Gastroesophageal sphincter (tissue), 4 donors: ENCODE measurements at places on chromosomes 1 and 21.

DNA sequence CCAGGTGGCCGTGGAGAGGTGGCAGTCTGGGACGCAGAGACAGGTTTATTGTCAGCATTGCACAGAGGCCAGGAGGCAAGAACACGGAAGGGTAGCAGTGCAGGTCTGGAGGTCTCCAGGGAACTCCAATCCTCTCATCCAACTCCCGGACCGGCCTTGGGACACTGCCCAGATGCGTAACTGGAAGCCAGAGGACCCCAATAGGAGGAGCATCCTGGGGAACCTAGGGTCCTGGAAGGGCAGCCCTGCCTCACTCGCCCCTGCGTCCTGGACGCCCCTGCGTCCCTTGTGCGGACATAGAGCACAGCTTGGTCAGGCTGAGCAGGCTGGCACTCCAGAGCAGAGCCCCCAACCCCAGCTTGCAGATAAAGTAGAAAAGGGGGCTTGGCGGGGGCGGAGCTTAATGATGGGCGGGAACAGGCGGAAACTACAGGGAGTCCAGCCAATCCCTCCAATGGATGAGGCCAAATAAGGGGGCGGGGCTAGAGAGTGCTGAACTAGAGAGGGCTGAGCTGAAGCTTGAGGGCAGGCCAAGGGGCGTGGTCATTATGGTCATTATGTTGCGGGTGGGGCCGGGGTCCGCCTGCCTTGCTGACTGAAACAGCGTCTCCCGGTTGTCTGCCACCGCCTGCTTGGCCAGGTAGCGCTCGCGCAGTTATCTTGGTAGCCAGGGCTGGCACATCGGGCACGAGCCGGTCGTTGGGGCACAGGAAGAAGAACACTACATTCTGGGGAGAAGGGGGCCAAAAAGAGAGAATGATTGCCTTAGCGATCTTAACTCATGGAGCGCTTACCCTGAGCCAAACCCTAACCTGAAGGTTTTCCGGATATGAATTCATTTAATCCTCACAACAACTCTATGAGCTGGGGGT is 3.7 kb upstream of the ARHGEF19 start:
- ATAC-seq = peak; percentile 34

DNA sequence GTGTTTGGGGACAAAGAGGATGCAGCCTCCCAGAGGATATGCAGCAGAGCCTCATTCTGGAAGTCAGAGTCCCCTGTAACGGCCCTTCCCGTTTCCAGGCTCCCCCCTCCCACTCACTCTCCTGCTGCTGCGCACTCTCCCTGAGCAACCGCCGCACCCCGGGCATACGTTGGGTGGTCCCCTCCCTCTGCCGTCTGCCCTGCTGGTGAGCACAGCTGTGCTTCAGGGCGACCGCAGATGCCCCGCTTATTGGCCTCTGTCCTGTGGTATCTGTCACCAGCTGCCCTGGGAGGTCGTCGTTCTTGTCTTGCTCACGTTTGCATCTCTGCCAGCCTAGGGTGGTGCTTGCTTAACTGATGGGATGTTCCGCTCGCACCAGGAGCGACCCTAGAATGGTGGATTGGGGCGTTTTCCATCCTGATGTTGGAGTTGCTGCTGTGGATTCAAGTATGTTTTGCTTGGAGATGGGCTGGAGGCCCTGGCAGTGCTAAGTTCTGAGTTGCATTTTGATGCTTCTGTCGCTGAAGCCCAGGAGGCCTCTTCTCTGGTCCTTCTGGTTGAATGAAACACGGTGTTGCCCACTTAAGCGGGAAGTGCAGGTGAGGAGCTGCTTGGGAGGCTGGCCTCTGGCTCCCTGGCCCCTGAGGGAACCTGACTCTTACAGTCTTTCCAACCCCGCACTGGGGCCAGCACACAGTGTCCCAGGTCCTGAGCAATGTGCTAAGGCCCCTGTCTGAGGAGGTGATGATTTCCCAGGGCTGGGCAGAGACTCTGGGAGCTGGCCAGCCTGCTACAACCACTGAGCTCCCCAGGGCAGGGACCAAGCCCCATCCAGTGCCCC is 3.2 kb downstream of the TMEM201 start:
- no peak for ATAC-seq

DNA sequence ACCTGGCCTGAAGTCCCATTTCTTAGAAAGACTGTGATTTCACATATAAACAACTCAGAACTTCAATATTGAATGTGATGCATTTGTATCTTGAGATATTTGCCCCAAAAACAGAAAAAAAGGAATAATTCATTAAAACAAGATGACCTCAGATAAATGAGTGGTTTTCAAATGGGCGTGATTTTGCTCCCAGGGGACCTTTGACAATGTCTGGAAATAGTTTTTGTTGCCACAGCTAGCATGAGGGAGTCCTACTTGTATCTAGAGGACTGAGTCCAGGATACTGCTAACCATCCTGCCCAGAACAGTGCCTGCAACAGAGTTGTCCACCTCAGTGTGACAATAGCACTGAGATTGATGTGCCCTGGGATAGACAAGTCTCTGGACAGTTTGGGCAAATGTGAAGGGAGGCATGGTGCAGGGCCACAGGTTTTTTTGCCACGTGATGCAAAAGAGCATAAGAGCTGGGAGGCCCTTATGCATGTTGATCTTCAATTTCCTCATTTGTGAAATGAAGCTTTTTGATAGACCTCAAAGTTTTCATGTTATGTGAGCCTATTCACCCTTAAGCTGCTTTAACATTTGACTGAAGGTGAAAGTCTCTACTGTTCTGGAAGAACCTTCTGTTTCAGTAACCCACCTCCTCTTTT is 46.2 kb downstream of the MAP3K7CL start:
- no peak for ATAC-seq

DNA sequence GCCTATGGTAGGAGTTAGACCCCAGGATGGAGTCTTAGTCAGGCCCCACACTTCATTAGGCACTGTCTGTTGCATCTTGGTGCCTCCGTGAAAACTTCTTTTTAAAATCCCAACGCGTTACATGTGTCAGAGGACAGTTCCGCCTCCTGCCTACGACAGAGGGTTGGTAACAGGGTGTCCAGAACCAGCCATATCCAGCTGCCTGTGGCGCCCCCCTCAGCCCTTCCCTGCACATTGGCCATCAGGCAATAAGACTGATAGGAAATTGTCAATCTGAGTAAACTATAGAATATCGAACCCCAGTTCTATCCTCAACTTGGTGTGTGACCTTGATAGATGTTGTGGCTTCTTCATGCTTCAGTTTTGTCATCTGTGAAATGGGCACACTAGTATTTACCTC is 108.6 kb upstream of the CSF3R start:
- no peak for ATAC-seq

DNA sequence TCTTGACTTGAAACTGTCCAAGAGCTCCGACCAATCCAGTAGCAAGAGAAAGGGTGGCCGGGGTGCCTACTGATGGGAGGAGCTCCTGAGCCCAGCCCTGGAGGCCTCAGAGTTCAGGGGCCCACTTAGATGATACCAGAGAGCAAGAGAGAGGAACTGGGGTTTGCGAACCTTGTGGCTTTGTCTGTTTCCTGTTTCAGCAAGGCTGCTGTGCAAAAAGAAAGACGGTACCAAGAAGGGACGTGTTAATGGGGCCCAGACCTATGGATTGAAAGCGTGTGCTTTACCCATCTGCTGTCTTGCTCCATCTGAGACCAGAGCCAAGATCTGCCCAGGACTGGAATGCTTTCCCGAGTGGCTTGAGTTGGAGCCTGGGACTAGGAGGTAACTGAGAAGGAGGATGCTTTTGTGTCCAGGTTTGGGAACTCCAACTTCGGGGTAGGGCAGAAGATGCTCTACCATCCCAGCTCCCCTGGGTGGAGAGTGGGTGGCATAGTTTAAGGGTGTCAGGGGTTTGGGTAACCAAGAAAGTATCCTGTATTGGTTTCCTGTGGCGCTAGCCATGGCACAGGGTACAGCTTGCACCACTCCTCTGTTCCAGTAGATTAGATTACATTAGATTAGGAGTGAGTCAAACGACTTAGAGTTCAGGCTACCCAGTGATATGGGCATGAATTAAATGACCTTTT is at the start of gene TRAF3IP3:
TRAF3IP3 (plus strand) TSS at position 128 of the 689 bp plus-strand sequence. CDS start 3,987 bp downstream, outside the sequence.
- ATAC-seq = no peak

GRCh38 chr1:50959303-50959912 is 659 bp downstream of the FAF1 start:
- ATAC-seq = peak; percentile 17

GRCh38 chr1:40357625-40358024 is 15.9 kb upstream of the SMAP2 start:
- ATAC-seq = no peak

- peak; percentile 35 for ATAC-seq
These were observed 958 bp upstream of the CKS1B start for GRCh38 chr1:154973344-154974101.

- ATAC-seq = no peak
These were observed 71.4 kb upstream of the HSPA13 start for GRCh38 chr21:14454016-14455009.

DNA sequence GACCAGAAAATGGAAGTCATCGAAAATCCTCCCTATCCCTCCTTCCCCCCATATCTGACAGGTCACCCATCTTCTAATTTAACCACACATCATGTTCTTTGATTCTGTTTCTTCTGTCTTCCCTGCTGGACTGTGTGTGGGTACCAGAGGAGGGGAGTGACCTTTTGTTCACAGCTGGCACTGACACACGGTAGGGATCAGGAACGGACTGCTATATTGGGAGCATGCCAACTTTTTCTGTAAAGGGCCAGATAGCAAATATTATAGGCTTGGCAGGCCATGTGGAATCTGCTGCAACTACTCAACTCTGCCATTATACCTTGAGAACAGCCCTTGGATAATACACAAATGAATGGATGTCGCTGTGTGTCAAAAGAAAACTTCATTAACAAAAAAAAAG is 7.5 kb upstream of the TOMM20 start:
- no peak for ATAC-seq

DNA sequence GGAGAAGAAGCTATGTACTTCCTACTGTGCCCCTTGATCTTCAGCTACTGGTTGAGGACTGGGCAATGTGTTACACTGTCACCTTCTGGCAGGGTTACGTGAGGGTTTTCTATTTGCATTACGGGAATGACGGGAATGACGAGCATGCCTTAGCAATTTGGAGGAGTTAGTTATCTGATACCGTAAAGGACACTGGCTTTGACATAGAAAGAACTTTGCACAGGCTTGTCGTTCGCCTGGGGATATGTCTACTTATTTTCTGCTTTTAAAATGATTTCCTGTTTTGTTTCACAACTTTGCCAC is 19.8 kb upstream of the ACBD6 start:
- ATAC-seq = no peak

- ATAC-seq = no peak
These were observed 31.5 kb upstream of the RIPK4 start for GRCh38 chr21:41798326-41798725.

GRCh38 chr1:195804547-195804946 is 803.7 kb downstream of the KCNT2 start:
- ATAC-seq = no peak

DNA sequence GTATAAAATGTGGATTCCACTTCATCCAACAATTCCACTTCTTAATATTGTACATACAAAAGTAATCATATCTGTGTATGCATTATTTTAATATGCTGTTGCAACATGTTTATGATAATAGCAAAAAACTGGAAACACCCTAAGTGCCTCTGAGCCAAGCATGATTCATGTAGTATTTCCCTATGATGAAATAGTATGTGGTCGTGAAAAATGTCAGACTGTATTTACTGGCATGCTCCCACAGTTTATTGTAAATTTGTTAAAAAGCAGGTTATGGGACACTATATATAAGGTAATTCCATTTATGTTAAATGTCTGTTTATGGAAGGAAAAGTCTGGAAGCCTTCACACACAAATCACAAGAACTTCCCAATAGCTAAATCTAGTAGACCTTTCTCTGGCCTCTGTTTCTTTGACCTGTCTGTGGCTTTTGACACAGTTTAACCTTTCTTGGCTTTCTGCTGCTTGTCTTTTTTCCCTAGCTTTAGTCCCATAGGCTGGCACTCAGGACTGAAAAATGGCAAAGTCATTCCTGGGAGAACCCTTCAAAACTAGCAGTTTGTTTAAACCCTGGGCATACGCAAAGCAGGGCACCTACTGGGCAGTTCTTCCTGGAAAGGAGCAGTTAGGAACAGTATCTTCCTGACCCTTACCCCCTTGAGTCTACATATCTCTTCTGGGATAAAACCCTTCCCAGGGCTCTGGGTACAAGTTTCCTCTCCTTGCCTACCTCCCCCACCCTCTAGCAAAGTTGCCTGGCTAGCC is 65.4 kb upstream of the ARTN start:
- ATAC-seq = no peak

DNA sequence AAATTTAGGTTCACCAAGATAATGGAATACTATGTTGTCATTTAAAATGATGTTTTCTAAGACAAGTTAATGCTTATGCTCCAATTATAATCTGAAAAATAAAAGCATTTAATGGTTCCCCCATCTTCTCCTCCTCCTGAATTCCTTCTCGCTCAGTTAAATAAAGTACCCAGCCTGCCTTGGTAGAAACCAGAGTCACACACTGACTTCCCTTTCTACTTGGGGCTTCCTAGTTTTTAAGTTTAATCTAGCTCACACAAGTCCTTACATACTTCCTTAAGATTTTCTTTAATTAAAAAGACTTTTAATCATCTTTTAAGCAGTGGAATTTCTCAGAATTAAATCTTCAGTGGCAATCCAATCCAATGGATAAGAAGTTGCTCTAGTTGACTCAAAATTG is 32.9 kb downstream of the CD58 start:
- ATAC-seq = no peak

DNA sequence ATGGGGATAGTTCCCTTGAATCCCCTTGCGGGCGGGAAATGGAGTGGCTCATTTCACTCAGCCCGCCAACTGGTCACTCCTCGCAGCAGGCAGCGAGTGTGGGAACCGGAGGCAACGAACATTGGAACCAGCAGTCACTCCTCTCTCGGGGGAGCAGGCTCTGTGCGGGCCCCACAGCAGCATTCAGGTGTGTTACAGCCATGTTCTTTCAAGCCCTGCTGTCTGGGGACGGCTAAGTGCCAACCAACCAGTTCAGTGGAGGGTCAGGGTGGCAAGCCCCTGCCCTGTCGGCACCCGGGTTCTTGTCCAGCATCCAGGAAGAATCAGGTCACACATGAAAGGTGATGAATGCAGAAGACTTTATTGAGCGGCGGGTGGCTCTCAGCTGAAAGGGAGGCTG is 370.5 kb downstream of the NUF2 start:
- ATAC-seq = no peak

GRCh38 chr1:95033843-95034242 is 38.9 kb downstream of the ALG14 start:
- ATAC-seq = no peak
